ENCODE measurements at places on chromosomes 11 and 22.

- DNase-seq: no peak
These were observed 19.9 kb upstream of the MYOD1 start for GRCh38 chr11:17699147-17700114.

DNA sequence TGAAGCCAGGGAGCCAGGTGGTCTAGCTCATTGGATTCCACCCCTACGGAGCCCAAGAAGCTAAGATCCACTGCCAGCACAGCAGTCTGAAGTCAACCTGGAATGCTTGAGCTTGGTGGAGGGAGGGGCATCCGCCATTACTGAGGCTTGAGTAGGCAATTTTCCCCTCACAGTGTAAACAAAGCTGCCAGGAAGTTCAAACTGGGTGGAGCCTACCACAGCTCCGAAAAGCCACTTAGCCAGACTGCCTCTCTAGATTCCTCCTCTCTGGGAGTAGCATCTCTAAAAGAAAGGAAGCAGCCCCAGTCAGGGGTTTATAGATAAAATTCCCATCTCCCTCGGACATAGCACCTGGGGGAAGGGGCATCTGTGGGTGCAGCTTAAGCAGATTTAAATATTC lies 620.3 kb downstream of the NELL1 start:
- no peak for DNase-seq

- no peak for DNase-seq
These were observed 70.3 kb upstream of the BDNF start for GRCh38 chr11:27770576-27770975.

DNA sequence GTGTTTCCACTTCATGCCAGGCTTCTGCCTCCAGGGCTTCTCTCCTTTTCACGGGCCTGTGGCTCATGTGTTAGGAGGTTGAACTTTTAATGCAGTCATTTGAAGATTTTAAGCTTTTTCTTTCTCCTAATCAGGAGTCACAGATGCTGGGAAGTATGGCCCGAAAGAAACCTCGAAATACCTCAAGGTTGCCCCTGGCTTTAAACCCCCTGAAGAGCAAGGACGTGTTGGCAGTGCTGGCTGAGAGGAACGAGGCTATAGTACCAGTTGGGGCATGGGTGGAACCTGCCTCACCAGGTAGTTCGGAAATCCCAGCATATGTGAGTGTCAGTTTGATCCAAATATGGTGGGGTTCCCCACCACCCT lies 571 bp downstream of the CCDC15 start:
- DNase-seq: no peak

GRCh38 chr11:22774716-22775115 lies 54.9 kb downstream of the SVIP start:
- DNase-seq: no peak

DNA sequence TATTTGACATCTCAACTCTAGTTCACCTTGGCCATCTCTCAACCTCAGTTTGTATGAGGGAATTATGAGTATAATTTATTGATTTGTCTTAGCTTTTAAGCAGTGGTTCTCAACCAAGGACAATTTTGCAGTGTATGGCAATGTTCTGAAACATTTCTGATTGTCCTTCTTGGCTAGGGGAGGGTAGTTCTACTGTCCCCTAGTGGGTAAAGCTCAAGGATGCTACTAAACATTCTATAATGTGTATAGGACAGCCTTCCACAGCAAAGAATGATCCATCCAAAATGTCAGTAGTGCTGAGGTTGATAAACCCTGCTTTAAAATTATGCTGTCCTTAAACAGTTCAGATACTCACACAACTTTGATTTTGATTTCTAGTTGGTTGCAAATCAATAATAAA lies 78.1 kb upstream of the ALKBH3 start:
- no peak for DNase-seq

GRCh38 chr11:60880643-60881282 lies 13.4 kb downstream of the ZP1 start:
- no peak for DNase-seq

- DNase-seq: no peak
These were observed 18.9 kb downstream of the SHANK3 start for GRCh38 chr22:50691521-50691920.

- DNase-seq: no peak
These were observed 11.3 kb upstream of the CTSC start for GRCh38 chr11:88348870-88349269.

- no peak for DNase-seq
These were observed 62.7 kb downstream of the IGF2 start for GRCh38 chr11:2076441-2076840.

GRCh38 chr11:107565219-107565937 lies at the start of gene ALKBH8:
ALKBH8 (minus strand) TSS chr11:107565735; CDS start chr11:107560893, 4,842 bp downstream.
- DNase-seq: peak; percentile 53

DNA sequence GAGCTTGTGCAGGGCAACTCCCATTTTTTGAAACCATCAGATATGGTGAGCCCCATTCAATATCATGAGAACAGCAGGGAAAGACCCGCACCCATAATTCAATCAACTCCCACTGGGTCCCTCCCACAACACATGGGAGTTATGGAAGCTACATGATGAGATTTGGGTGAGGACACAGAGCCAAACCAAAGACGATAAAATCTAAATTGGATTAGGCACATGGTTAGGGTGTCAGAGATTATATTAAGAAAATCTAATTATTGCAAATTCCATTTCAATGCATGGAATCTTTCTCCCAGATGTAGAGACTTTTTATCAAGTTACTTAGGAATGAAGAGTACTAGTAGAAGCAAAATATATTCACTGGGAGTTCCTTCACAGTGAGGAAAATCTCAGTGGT lies 324.9 kb downstream of the JRKL start:
- no peak for DNase-seq

GRCh38 chr11:97354026-97354425 lies 964.2 kb downstream of the JRKL start:
- DNase-seq: no peak

GRCh38 chr11:74325649-74326645 lies 14.5 kb upstream of the P4HA3 start:
- no peak for DNase-seq

DNA sequence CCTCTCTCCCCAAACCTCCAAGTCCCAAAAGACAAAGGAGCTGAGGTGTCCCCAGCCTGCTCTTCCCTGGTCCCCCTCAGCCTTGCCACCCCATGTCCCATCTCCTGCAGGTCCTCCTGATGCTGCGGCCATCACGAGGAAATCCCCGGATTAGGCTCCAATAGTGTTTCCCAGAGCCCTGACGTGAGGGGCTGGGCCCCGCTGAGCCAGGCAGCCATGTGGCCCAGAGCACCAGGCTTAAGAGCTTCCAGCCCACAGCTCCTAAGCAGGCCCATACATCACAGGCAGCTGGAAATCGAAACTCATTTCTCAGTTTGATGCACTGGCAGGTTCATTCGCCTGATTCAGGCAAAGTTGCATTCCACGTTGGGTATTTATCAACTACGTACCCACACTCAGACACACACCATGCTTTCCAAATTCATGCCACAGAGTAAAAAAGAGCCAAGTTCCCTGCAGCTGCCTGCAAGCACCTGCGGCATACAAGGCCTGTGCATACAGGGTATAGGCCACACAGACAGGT lies 114.2 kb downstream of the CHST1 start:
- DNase-seq: no peak

- no peak for DNase-seq
These were observed 5.7 kb upstream of the INTS4 start for GRCh38 chr11:78000193-78000592.

DNA sequence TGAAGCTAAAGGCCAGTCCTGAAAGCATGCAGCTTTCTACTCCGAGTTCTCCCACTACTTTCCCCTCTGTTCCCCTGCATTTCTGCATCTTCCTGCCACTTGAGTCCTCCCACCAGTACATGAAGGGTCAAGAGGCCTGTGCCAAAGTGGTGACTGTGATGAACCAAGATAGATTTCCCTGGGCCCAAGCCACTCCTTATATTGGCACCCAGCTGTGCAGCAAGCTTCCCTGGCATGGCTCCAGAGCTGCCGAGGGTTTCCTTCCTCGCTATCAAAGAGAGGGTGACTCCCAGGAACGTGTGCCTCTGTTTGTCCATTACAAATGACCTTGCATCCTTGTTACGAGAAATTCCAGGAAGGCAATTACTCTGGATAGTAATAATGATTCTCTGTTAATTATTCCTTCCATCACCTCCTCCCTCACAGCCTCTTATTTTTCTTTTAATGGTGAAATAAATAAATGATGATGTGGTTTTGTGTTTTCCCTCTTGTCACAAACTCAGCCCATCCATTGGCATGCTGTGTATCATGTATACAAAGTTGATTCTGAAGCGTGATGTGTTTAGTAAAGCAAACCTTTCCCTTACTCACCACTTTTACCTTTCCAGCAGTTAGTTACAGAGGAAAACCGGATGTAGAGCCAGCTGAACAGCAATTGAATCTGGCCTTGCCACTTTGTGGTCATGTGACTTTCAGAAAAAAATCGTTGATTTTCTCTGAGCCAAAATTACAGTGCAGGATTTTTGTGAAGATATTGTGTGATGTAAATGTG lies 8.3 kb downstream of the SRSF8 start:
- no peak for DNase-seq

DNA sequence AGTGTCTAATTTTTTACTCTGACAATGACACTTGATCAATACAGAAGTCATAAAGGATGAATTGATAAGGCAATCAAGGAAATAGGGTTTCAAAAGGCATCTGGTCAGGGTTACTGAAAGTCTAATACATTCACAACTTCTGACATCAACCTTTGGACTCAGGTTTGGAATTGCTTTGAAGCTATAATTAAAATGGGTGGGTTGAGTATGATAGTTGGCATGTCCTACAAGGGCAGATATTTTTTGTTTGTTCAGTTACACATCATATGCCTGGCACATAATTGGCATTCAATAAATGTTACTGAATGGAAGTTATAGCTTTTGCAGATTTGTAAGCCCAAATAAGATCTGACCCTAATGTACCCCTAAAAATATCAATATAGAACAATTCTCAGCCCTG lies 7.3 kb upstream of the FUT4 start:
- no peak for DNase-seq

DNA sequence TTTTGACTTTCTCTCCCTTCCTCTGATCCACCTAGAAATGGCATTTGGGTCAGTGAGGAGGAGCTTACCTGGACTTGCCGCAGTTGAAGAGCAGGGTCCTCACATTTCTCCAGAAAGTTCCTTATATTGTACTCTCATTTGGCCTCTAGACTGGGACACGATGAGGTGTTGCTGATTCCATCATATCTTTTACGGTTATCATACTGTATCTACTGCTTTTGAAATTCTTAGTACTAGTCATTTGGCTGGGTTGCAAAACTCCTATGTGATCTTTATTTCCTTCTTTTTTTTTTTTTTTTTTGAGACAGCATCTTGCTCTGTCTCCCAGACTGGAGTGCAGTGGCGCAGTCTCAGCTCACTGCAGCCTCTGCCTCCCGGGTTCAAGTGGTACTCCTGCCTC lies 58.7 kb upstream of the FAM181B start:
- DNase-seq: no peak

GRCh38 chr11:116778556-116778955 lies 5.8 kb upstream of the BUD13 start:
- no peak for DNase-seq

GRCh38 chr22:50209893-50210292 lies 9.1 kb downstream of the SELENOO start:
- DNase-seq: peak; percentile 47

DNA sequence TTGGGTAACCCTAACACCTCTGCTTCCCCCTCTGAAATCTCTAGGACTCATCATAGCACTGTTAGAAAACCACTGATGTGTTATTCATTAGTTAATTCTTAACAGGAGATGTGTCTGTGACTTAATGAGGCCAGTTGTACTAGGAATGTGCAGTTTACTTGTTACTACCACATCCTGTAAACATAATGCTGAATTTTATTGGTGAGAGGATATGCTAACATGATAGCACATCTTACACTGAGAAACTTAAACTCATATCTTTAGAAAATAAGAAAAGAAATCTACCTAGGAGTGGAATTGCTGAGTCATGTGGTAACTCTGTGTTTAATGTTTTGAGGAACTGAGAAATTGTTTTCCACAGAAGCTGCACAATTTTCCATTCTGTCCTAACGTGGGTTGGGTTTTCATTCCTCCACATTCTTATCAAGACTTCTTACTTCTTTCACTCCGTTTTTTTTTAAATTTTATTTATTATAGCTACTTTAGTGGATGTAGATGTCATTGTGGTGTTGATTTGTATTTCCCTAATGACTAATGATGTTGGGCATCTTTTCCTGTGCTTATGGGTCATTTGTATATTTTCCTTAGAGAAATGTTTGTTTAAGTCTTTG lies 33.7 kb downstream of the RNF121 start:
- DNase-seq: no peak

- no peak for DNase-seq
These were observed at the start of gene TPH1 for GRCh38 chr11:18046116-18046777. TPH1 (minus strand) TSS chr11:18046269; CDS start chr11:18040762, 5,507 bp downstream.

DNA sequence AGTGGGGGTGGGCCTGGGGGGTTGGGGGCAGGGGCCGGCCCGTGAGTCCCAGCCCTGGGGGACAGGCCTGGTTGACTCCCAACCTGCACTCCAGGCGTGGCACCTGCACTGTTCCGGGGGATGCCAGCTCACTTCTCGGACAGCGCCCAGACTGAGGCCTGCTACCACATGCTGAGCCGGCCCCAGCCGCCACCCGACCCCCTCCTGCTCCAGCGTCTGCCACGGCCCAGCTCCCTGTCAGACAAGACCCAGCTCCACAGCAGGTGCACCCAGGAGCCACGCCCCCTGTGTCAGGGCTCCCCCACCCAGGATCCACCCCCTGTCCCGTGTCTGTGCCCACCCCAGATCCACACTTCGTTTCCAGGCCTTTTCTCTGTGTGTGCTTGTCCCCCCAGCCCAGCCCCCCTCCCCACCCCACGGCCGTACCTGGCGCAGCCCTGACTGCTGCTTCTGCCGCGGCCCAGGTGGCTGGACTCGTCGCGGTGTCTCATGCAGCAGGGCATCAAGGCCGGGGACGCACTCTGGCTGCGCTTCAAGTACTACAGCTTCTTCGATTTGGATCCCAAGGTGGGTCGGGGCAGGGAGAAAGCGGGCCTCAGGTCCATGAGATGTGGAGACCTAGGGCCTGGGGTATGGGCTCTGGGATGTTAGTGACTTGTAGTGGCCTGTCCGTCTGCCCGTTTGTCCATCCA lies 4.8 kb downstream of the FERMT3 start:
- no peak for DNase-seq

DNA sequence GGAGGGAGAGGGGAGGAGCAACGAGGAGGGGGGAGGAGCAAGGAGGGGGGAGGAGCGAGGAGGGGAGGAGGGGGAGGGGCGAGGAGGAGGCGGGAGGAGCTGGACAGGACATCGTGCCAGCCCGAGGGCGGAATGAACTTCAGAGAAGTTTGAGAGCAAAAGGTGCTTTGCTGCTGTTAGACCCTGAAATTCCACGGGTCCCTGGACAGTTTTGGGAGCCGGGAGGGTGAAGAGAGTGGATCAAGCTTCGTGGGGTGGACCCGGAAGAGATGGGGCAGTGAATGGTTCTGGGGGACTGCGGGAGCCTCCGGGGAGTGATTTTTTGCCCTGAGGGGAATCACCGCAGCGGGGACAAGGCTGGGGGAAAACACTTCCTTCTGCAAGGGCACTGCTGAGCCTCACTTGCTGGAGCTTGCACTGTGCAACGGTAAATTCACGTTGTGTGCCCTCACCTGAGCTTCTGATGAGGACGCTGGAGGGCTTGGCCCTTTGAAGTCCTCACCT lies 10.7 kb upstream of the NLRP6 start:
- no peak for DNase-seq

GRCh38 chr11:126892756-126893155 lies 107.8 kb downstream of the KIRREL3 start:
- no peak for DNase-seq

- no peak for DNase-seq
These were observed 21.1 kb downstream of the LRRC10B start for GRCh38 chr11:61529537-61530225.
